ENCODE measurements at places on chromosomes 2 and 18.
A peak's percentile ranks its signal among the peaks of the same experiment; 100 is the strongest.

GRCh38 chr2:7373156-7373555, 455.9 kb downstream of the RNF144A start:
- DNase-seq = no peak

- no peak for DNase-seq
Measured at GRCh38 chr2:126932966-126933710, 34.4 kb downstream of the TEX51 start.

DNA sequence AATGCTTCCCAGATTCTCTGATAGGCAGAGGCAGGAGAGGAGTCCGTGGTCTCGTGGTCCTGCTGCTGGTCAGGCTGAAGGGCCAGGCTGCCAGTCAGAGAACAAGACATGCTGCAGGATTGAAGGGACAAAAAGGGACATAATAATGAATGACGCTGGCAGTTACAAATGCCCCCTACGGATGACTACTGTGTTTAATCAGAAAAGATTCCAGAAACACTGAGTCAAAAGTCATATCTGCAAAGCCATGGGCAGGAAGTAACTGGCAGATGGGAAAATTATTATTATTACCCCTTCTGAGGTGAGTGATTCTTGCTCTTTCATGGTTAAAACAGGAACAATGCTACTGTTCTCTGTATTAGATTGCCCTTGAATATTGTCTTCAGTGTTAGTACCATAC, 19.0 kb downstream of the LCT start:
- DNase-seq = no peak

- DNase-seq = no peak
Measured at GRCh38 chr2:72956936-72957335, 39.6 kb downstream of the EMX1 start.

DNA sequence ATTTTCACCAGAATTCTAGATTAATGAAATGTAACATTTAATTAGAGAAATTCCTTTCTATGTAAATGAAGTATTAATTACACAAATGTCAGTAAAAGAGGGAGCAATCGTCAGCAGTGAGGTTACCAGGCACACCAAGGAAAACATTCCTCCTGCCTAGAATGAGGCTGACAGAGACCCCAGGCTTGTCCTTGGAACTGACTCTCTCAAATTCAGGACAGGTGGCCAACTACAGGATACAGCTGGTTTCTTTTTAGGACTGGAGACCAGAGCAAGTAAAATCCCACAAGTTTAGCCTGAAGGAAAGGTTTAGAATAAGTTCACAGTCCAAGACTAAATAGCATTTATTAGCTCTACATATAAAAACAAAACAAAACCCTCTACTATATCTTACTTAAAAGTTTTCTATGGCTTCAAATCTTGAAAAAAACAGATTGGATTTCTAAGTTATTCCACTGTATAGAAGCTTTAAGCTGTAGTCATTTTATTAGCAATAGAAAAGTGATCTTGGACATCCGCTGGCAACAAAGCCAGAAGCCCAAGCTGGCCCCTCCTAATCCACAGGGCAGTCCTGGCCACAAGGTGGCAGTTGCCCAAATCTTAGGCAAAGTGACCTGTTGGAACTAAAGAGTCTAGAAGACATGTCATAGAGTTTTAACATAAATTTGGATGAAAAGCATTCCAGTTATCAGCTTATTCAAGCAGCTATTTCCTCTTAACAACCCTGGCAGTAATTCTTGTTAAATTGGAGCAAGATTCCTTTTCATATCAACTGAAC, 81.0 kb downstream of the SP3 start:
- DNase-seq = peak; percentile 31

Data from fibroblast of gingiva (primary cell).